ENCODE measurements at places on chromosomes 3 and 15.

DNA sequence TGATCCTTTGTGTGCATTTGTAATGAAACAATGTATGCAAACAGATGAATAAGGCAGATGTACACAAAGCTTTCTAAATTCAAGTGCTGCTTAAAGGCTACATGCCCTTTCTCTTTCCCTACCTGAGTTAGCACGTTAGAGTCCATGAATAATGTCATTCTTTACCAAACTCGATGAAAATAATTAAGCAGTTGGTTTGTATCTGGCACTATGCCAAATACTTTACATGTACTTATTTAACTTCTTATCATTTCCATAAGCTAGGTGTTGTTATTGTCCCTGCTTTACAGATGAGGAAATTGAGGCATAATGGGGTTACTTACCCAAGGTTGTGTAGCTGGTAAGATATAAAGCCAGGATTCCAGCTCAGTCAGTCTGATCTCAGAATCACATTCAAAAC, 2.4 kb downstream of the GPR171 start:
- DNase-seq = no peak

DNA sequence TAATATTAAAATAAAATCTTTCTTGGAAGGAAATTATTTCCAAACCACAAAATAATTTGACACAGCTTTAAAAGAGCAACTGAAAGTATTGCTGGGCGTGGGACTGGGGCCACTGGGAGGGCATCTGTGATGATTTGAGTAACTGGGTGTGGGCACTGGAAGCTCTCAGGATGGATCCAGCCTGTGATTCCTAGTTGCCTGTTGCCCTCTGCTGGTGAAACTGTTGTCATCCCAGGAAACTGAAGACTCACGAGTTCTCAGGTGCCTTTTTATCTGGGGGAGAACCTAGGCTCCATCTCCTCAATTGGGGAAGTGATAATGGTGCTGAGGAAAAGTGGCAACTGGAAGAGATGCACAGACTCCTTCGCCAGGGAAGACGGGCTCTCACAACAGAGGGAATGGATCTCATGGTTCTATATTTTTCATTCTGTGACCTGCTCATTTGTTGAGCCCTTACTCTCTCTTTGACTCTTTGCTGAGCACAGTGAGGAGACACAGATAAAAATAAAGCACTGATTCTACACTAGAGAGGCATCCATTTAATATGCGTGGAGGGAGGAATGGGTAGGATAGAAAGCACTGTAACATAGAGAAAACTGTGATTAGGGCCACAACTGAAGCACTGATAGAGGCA, 61.6 kb downstream of the TPRG1 start:
- peak; percentile 2 for DNase-seq

- DNase-seq = no peak
Observed at GRCh38 chr3:187960820-187961219, 193.1 kb upstream of the LPP start.

GRCh38 chr15:77624868-77625267, 7.8 kb downstream of the LINGO1 start:
- no peak for DNase-seq

GRCh38 chr15:47265686-47266085, 451.6 kb upstream of the SEMA6D start:
- DNase-seq = no peak

- DNase-seq = no peak
Observed at GRCh38 chr3:157070678-157070999, 89.3 kb downstream of the CCNL1 start.

DNA sequence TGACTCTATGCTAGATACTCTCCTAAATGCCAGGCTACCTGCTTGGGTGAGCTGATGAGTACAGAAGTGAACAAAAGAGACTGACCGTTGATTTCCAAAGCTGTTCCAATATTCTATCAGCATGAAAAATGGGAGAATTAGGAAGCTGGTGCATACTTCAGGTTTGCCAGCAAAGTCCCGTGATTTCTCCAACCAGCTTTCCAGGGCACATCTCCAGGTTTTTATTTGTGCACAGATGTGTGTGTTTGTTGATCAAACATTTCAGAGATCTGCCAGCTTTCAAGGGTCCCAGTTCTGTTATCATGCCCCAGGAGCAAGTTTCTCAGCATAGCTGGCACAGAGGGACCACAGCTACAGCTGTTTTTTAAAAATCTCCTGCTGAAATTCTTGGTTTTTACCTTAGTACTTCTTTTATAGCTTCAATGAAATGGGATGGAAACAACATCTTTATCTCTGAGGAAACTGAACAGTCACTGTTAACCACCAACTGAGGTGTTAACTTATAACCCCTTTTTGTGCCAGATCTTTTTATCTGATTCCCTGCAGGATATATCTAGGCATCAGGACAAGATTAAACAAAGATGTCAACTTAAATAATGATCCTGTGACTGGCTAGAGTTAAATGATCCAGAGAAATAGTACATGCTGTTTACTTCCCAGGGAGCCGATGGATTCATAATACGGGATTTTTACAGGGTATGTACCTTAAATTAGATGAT, 380.8 kb downstream of the GRM7 start:
- no peak for DNase-seq

- no peak for DNase-seq
Observed at GRCh38 chr15:70526221-70526973, 237.0 kb downstream of the UACA start.

- no peak for DNase-seq
Observed at GRCh38 chr3:149089395-149089794, 3.1 kb upstream of the HLTF start.

GRCh38 chr3:171343693-171344092, 116.5 kb downstream of the TNIK start:
- DNase-seq = no peak

DNA sequence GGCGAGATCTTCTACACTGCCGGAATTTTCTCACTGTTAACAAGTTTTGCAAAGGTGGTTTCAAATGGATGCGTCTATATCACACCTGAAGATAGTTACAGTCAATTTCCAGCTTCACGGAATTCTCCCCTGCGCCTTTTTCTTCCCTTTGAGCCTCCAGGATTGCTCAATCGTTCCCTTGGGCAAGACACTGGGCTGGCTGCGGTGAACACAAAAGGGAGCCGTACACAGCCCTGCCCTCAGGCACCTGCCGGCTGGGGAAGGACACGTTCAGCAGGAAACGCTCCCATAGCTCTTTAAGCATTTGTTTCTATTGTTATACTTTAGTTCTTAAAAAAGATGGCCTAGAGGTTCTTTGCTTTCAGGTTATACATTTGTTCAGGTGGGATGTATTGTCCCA, 85.7 kb downstream of the C3orf70 start:
- no peak for DNase-seq

GRCh38 chr15:33646744-33647143, 321.6 kb upstream of the CHRM5 start:
- no peak for DNase-seq

Measured in activated naive CD4-positive, alpha-beta T cell treated with Interleukin-2 at 50 U/mL for 16 hours (primary cell).